Smooth muscle cell of bladder (primary cell): ENCODE measurements at places on chromosomes 6 and 20. TPM values are rescaled to one million over a fixed set of nuclear protein-coding genes. Genes with fewer than 3 reads are reported as not detected.

Gene TMEM244
- total RNA-seq: not detected in 2 replicates

Gene RNF182
- 0.18 and 0.28 TPM in 2 replicates for total RNA-seq

Gene ELOVL2
- total RNA-seq: 3.9 and 18.9 TPM in 2 replicates

Gene RRBP1
- 277 and 309 TPM in 2 replicates for total RNA-seq

Gene COL12A1
- total RNA-seq: 686 and 786 TPM in 2 replicates

Gene RCAN2
- total RNA-seq: 3.7 and 4.2 TPM in 2 replicates

Gene PAK5
- total RNA-seq: not detected in 2 replicates

Gene MYLK4
- total RNA-seq: 0.46 and 0.57 TPM in 2 replicates

Gene RIPOR2
- 1.1 TPM in 2 replicates for total RNA-seq

Gene NRSN1
- total RNA-seq: not detected in 2 replicates

Gene SLC17A9
- total RNA-seq: 9.4 TPM in 2 replicates

Gene NUP153
- total RNA-seq: 14.2 and 14.8 TPM in 2 replicates

Gene PEX6
- total RNA-seq: 23.5 and 53.9 TPM in 2 replicates

Gene MAP3K4
- 38.1 and 38.3 TPM in 2 replicates for total RNA-seq

Gene RAET1G
- total RNA-seq: 3.3 and 4.1 TPM in 2 replicates

Gene GPR6
- total RNA-seq: not detected in 2 replicates

Gene HAO1
- not detected in 2 replicates for total RNA-seq

Gene SCGN
- total RNA-seq: not detected in 2 replicates

Gene TMEM200A
- total RNA-seq: 35.3 and 86.4 TPM in 2 replicates

Gene ADGRB3
- total RNA-seq: 0.37 and 0.43 TPM in 2 replicates

Gene LZTS3
- total RNA-seq: 2.7 and 4.9 TPM in 2 replicates

Gene MARCKS
- 74.1 and 114 TPM in 2 replicates for total RNA-seq

Gene PRSS16
- total RNA-seq: 0.28 TPM in 1 of 2 replicates, not detected in the other

Gene LTV1
- 17.2 and 21.1 TPM in 2 replicates for total RNA-seq

Gene MICB
- 8.2 and 8.4 TPM in 2 replicates for total RNA-seq
